ENCODE measurements at places on chromosomes 12 and 14. TPM values are rescaled to one million over a fixed set of nuclear protein-coding genes. Genes with fewer than 3 reads are reported as not detected.

- no peaks in the 10 kb centered on the region for H3K36me3 ChIP-seq
- H3K27me3 ChIP-seq: no peaks in the 10 kb centered on the region
- H3K27ac ChIP-seq: peak overlapping the region; percentile 68
These were observed 147.6 kb downstream of the CHST11 start for GRCh38 chr12:104604070-104604994.

- H3K27me3 ChIP-seq: peaks cover 6% of the 10 kb centered on the region
- no peaks in the 10 kb centered on the region for H3K36me3 ChIP-seq
- H3K4me1 ChIP-seq: no peaks in the 10 kb centered on the region
- no peak for DNase-seq
These were observed 155.1 kb upstream of the HMGA2 start for GRCh38 chr12:65668981-65669695.

The RERGL gene
- total RNA-seq: 2.8 TPM

The ZDHHC22 gene
- not detected for total RNA-seq

DNA sequence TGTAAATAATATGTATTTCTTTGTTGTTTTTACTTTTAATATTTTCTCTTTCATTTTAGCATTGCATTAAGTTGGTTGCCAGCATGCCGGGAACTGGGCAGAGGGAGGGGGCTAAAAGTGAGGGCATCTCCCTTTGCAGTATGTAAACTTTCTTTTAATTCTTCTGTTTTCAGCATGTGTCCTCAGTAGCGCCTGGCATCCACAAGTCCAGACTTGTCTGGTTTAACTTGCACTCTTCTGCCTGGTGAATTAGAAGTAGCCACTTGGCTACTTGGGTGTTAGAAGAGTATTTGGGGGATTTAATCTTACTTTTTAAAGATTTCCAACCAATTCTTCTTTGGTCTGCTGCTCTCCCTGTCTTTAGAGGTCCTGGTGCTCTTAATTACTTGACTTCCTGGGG is 117.2 kb upstream of the SCAF11 start:
- no peak overlapping the region for H3K27ac ChIP-seq
- H3K4me3 ChIP-seq: no peak overlapping the region
- no peaks in the 10 kb centered on the region for H3K27me3 ChIP-seq
- no peaks in the 10 kb centered on the region for H3K4me1 ChIP-seq
- no peaks in the 10 kb centered on the region for H3K36me3 ChIP-seq
- no peak for DNase-seq

The UNC79 gene
- total RNA-seq: 0.62 TPM

GRCh38 chr14:75439989-75440388 is 12.2 kb downstream of the JDP2 start:
- no peak overlapping the region for H3K4me3 ChIP-seq
- no peak for DNase-seq
- H3K36me3 ChIP-seq: no peaks in the 10 kb centered on the region
- peaks cover 81% of the 10 kb centered on the region for H3K4me1 ChIP-seq
- H3K27ac ChIP-seq: no peak overlapping the region
- H3K27me3 ChIP-seq: no peaks in the 10 kb centered on the region

DNA sequence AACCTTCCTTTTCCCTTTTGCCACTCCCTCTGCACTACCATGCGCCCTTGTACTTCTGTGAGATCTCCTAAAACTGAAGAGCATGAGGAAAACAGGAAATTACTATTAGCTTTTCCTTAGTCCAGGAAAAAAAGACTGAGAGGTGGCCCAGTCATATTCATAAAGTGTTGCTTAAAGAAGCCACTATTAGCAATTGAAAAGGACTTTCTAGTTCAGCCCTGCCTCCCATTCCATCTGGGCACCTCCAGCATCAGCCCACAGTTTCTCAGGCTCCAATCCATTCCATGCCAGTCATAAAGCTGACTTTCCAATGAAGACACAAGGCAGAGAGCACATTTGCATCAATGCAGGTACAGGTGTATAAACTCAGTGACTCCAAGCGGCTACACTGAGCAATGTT is 19.9 kb upstream of the AMIGO2 start:
- no peak overlapping the region for H3K4me3 ChIP-seq
- H3K36me3 ChIP-seq: no peaks in the 10 kb centered on the region
- no peaks in the 10 kb centered on the region for H3K4me1 ChIP-seq

DNA sequence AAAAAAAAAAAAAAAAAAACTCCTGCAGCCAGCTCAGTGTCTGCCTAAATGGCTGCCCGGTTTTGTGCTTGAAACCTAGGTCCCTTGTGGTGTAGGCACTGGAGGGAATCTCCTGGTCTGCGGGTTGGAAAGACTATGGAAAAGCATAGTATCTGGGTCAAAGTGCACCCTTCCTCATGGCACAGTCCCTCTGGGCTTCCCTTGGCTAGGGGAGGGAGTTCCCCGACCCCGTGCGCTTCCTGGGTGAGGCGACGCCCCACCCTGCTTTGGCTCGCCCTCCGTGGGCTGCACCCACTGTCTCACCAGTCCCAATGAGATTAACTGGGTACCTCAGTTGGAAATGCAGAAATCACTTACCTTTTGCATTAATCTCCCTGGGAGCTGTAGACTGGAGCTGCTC is 14.3 kb downstream of the PTCSC3 start:
- H3K4me3 ChIP-seq: no peak overlapping the region
- H3K4me1 ChIP-seq: no peaks in the 10 kb centered on the region
- H3K27ac ChIP-seq: no peak overlapping the region
- no peak for DNase-seq
- H3K36me3 ChIP-seq: no peaks in the 10 kb centered on the region
- H3K27me3 ChIP-seq: no peaks in the 10 kb centered on the region

The KRT82 gene
- total RNA-seq: not detected

The TBPL2 gene
- not detected for total RNA-seq

- H3K4me3 ChIP-seq: peak overlapping the region; percentile 37
- H3K27me3 ChIP-seq: no peaks in the 10 kb centered on the region
- no peaks in the 10 kb centered on the region for H3K36me3 ChIP-seq
- H3K27ac ChIP-seq: peak overlapping the region; percentile 98
- DNase-seq: peak; percentile 70
These were observed 15.4 kb downstream of the PXN start for GRCh38 chr12:120249875-120250795.

DNA sequence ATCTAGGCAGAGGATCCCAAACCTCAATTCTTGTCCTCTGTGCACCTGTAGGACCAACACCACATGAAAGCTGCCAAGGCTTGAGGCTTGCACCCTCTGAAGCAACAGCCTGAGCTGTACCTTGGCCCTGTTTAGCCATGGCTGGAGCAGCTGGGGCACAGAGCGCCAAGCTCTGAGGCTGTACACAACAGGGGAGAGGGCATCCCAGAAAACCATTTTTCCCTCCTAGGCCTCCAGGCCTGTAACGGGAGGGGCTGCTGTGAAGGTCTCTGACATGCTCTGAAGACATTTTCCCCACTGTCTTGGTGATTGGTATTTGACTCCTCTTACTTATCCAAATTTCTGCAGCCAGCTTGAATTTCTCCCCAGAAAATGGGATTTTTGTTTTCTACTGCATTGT is 22.4 kb upstream of the PTPRO start:
- H3K4me1 ChIP-seq: no peaks in the 10 kb centered on the region
- H3K36me3 ChIP-seq: no peaks in the 10 kb centered on the region
- H3K27me3 ChIP-seq: no peaks in the 10 kb centered on the region
- no peak overlapping the region for H3K4me3 ChIP-seq

- H3K36me3 ChIP-seq: no peaks in the 10 kb centered on the region
- H3K4me1 ChIP-seq: peaks cover 52% of the 10 kb centered on the region
- H3K27me3 ChIP-seq: no peaks in the 10 kb centered on the region
- no peak for DNase-seq
- H3K4me3 ChIP-seq: no peak overlapping the region
- peak overlapping the region; percentile 68 for H3K27ac ChIP-seq
These were observed 33.2 kb downstream of the SAMD4A start for GRCh38 chr14:54599966-54600716.

The RAB2B gene
- total RNA-seq: 8.9 TPM

The RDH16 gene
- total RNA-seq: 0.71 TPM

DNA sequence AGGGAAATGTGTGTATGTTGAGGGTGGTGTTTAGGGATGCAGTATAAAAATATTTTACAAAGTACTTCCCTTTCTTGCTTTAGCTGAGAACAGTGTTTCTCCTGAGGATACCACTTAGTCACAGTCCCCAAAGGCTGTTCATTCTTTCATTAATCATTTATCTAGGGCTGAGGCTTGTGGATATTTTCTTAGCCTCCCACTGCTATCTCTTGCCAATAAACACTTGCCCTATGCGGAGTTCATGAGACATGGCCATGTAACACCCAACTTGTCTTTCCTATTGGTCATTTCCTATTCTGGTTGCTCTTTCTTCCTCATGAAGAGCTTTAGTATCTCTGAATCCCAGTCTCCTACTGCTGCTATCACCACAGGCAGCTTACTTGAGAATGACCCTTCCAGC is 75.1 kb downstream of the ETNK1 start:
- H3K4me3 ChIP-seq: no peak overlapping the region
- no peaks in the 10 kb centered on the region for H3K36me3 ChIP-seq
- no peak for DNase-seq
- H3K4me1 ChIP-seq: no peaks in the 10 kb centered on the region
- H3K27me3 ChIP-seq: no peaks in the 10 kb centered on the region
